Pulmonary artery endothelial cell (primary cell): ENCODE measurements at places on chromosomes 11 and 22.

DNA sequence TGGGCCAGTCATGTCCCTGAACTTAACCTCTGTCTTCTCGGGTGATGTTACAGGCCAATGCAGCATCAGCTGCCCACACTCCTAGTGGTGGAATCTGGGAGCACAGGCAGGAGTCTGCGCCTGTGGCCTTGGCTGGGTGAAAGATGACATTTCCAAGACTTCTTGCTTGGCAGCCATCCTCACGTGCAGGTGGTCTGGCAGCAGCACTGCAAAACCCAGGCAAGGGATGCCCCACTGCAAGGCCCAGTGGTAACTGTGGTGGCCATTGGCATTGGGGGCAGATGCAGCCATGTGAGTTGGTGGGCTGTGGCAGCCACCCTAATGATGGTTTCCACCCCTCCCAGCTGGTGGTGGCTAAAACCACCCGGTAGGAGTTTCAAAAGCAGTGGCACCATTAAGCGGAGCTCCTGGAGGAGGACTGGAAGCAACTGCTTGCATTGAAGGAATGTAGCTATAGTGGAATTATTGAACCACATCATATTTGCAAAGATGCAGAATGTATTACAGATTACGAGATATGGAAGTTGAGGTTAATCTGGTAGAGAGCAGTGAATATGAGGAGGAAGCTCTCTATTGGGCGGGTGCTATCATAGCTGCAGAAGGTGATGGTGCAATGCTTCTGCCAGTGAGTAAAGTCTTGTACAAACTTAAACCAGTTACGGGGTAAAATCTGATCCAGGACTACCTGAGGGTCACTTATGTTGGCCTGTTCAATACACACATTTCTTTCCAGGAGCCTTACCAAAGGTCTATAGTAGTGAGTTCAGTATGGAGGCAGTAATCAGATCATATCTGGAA lies 120.7 kb upstream of the TOP3B start:
- DNase-seq = no peak

- no peak for DNase-seq
These were observed 58.5 kb downstream of the NCAM1 start for GRCh38 chr11:113019711-113020110.

- no peak for DNase-seq
These were observed 918 bp downstream of the CHORDC1 start for GRCh38 chr11:90221803-90222458.

- no peak for DNase-seq
These were observed 92.2 kb downstream of the C11orf91 start for GRCh38 chr11:33608386-33608785.

DNA sequence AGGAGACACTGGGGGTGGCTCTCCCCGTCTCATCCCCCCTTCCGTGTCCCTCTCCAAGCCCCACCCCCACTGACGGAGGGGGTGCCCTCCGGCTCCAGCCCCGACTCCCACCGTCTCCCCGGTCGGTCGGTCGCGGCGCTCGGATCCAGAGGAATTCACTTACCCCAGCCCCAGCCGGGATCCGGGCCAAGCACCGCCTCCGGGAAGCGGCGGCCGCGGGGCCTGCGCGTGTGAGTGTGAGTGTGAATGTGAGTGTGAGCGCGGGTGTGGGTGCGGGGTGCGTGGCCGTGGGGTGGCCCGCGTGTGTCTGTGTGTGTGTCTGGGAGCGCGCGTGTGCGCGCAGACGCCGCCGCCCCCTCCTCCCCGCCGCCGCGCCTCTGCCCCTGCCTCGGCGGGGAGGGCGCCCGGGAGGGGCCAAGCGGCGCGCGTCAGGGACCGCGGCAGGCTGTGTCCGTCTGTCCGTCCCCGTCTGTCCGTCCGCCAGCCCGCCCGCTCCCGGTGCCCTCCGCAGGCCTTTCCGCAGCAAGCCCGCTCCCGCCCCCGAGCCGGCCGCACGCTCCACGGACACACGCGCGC lies at the start of gene ELFN2:
Gene ELFN2, minus strand, starts transcription at position 345 of the 576 bp plus-strand sequence. CDS start 51,945 bp downstream, outside the sequence.
- DNase-seq = no peak
